Sigmoid colon (tissue), 7 donors: ENCODE measurements at places on chromosomes 13 and 19. TPM values are rescaled to one million over a fixed set of nuclear protein-coding genes. Genes with fewer than 3 reads are reported as not detected.

DNA sequence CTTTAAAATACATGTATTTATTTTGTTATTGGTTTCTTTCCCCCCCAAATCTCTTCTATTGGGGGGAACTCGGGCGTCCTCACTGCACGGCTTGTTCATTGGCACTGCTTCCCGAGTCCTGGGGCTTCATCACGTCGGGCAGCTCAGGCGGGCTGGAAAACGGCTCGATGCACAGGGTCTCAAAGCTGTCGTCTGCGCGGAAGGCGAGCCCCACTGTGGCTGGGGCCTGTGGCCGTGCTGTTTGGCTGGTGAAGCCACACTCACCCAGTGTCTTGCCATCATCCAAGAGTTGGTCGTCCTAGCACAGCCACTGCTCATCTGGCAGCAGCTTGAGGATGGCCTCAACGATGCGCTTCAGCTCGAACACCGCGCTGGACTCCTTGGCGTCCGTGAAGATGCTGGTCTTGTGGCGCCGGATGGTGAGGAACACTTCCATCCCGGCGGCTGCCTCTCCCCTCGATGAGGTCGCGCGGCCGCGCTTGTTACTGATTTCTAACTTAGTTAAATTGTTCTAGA lies 6.0 kb upstream of the ATP8A2 start:
- DNase-seq, result no peak

DNA sequence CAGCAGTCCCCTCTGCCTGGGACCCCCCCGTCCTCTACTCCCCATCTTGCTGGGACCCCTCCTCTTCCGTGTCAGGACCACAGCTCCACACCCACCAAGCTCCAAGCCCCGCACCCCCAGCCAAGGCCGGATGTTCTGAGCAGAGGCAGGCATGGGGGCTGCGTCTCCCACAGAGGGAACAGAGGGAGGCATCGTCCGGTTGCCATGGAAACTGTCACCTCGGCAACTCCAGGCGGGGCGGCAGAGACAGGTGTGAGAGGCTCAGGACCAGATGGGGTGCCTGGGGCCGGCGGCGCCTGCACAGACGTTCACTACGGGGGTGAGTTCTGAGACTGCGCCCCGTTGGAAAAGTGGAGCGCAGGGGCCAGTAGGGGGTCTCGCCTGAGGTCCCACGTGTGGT lies 5.4 kb downstream of the RNU6-9 start:
- DNase-seq, result no peak

- DNase-seq, result no peak
Measured at GRCh38 chr13:78601874-78602560, 1.3 kb downstream of the POU4F1 start.

DNA sequence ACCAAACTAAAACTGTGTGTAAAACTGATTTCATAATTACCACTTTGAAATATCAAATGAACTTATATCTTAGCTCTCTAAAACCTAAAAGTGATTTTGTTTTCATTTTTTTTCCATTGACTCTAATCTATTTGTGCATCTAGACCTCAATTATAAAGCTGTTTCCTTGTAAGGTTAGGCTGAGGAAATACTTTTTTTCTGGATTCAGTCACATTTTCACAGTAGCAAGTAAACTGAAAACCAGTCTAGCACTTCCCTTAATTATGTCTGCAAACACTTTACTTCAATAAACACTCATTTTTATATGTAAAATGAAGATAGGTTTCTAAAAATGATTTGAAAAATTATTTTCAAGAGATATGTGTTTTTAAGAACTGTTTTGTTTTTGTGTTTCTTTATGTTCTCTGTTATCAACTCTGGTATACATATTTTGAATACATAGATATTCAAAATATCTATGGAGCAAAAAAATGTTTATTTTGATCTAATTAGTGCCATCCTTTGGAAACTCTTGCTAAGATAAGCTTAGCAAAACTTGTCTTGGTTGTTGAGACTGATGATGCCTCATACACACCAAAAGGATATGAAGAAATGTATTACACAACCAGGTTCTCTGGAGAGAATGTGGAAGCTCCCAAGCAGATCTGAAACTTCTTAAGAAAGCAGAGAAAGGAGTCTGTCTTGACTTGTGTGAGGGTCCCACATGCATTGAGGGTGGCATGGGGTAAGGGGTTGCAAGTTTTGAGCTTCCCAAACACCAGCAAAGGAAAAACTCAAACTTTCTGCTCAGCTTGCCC lies 1887.4 kb downstream of the PCDH9 start:
- DNase-seq, result no peak

DNA sequence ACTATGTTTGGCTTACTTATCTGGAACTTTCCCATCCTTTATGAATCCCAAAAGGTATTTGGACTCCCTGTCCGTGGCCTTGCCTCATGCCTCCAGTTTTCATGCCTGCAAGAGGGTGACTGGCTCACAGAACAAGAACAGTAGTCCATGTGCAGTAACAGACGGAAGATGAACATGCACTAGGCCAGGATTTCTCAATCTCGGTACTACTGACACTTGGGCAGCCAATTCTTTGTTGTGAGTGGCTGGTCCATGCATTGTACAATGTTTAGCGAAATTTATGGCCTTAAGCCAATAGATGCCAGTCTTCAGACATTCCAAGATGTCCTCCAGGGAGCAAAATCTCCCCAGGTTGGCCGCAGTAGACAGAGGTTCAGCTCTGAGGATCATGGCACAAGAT lies 61.9 kb downstream of the DOCK9 start:
- no peak for DNase-seq

GRCh38 chr13:83765796-83766195 lies 116.5 kb downstream of the SLITRK1 start:
- no peak for DNase-seq

DNA sequence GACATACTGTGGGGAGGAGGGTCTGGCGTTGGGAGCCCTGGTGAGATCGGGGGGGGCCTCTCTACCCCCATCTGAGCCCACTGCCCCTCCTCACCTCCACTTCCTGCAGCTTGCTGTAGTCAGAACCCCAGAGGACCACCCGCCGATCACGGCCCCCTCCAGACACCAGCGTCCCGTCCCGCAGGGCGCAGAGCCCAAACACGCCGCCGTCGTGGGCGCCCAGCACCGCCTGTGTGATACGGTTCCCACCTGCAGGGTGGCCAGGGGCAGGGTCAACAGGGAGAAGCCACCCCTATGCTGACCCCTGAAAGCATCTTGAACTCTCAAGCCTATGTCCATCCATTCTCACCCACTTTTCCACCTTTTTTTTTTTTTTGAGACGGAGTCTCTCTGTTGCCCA lies 17.8 kb downstream of the EML2 start:
- no peak for DNase-seq

- no peak for DNase-seq
Measured at GRCh38 chr13:60627071-60627686, 230.2 kb downstream of the TDRD3 start.

DNA sequence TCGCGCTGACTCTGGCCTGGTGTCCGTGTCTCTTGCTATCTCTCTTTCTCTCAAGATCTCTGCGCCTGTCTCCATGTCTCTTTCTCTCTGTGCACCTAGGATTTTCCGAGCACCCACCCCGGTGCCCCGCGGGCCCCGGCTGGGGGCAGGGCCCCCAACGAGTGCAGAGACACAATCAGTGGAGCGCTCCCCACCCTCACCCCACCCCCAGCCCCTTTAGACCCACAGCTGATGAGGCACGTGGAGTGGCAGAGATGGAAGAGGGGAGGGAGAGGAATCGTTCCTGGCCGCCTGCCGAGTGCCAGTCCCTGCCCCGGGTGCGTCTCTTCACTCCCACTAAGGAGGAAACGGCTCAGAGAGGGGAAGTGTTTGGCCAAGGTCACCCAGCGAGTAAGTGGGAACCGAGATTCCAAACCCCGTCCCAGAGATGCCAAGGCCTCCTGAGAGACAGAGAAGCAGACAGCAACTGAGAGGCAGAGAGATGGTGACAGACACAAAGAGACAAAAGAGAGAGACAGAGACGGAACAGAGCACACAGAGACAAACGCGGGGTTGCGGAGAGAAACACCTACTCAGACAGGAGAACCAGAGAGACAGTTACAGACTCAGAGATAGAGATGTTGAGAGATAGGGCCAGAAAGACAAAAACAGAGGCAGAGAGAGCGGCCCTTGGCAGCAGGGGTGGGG lies 626 bp upstream of the BCL3 start:
- peak; percentile 89 for DNase-seq

DNA sequence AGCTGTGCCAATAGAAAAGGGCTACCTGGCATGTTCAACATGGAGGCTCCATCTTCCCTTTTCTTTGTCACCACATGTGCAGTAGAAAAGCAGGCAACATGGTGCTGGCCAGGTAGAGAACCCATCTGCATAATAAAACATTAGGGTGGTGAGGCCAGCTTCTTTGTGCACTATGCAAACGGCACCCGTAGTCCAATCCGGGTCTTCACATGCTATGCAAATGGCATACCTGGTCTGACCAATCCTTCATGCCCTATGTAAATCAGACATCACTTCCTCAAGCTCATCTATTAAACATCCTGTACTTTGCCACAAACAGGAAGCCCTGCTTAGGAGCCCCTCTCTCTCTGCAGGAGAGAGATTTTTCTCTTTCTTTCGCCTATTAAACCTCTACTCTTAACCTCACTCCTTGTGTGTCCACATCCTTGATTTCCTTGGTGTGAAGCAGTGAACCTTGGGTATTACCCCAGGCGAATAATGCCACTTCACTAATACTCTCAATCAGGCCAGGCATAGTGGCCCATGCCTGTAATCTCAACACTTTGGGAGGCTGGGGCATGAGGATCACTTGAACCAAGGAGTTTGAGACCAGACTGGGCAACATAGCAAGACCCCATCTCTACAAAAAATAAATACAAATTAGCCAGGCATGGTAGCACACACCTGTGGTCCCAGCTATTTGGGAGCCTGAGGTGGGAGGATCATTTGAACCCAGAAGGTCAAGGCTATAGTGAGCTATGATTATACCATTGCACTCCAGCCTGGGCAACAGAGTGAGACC lies 111.3 kb upstream of the MRI1 start:
- DNase-seq, result no peak

GRCh38 chr13:110308656-110309359 lies 1.7 kb downstream of the COL4A2 start:
- DNase-seq, result peak; percentile 70

GRCh38 chr19:47447470-47448359 lies 24.0 kb downstream of the SLC8A2 start:
- no peak for DNase-seq

GRCh38 chr19:46631481-46631880 lies 4.5 kb downstream of the GNG8 start:
- peak; percentile 88 for DNase-seq

- peak; percentile 56 for DNase-seq
Measured at GRCh38 chr19:33486936-33487811, 34.4 kb downstream of the PEPD start.

DNA sequence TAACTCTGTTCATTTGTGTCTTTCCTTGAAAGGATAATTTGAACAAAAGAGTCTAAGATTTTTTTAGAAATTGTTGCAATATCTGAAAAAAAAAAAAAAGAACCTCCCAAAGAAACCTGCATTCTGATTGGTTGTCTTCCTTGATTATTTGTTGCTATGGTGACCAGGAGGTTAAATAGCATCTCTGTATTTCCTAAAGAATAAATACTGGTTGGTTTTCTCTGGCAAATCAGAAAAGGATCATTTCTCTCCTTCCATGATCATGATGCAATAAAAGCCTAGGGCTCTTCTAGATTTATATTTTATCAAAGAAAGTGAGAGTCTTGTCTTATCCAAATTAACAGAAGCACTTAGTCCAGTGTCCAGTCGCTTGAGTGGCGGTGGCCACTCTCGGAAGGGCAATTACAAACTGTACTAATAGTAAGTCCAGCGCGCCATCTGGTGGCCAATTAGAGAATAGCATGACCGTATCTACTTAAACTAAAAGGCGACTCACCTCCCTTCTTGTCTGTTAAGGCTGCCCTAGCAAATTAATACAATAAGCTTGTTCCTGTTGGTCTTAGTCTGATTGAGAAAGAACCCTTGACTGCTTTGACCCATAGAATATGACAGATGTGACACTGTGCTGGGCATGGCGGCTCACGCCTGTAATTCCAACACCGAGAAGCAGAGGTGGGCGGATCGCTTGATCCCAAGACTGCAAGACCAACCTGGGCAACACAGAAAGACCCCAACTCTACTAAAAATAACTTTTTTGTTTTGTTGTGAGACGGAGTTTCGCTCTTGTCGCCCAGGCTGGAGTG lies 47.0 kb upstream of the PNMA8B start:
- peak; percentile 96 for DNase-seq

GRCh38 chr13:94703721-94704314 lies 8.5 kb downstream of the SOX21 start:
- DNase-seq, result no peak

DNA sequence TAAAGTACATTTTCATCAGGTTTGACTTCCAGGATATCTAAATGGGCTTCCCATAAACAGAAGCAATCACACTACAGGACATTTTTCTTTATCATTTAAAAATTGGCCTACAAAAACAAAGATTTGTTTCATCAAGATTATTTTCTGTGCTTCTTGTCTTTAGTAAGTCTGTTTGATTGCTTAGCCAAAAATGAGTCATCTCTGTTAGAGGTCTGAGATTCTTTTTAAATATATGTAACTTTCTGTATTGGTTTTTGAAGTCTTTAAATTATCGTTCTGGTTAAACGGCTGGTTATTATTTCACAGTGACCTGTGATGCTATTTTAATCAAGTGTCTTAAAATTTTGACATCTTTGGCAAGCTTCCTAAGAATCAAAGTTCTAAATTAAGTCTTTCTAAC lies 62.7 kb downstream of the SLITRK1 start:
- DNase-seq, result no peak

GRCh38 chr19:33280351-33280921 lies 21.9 kb downstream of the CEBPA start:
- DNase-seq, result no peak

- no peak for DNase-seq
Measured at GRCh38 chr13:30322428-30322827, 15.1 kb upstream of the KATNAL1 start.

GRCh38 chr19:38615007-38615581 lies 2.7 kb downstream of the MAP4K1 start:
- DNase-seq, result no peak

DNA sequence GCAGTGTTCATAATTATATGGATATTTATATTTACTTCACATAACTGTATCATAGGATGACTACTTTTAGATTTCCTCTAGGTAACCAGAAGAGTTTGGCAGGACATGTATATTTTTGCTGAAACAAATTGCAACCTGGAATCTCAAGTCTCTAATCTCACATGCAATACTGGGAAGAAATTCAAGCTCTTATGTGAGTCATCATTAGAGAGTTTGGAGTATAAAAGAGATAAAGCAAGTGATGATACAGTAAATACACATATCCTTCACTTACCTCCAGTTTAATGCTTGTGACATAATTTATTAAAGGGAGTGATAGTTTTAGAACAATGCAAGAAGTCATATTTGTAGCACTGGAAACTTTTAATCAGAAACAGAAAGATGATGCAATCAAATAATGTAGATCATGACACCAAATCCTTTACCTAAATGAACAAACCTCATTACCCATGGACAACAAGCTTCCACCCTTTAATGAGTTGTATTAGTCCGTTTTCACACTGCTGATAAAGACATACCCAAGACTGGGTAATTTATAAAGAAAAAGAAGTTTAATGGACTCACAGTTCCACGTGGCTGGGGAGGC lies 15.8 kb upstream of the OR7A17 start:
- no peak for DNase-seq

ANKRD24 gene
- total RNA-seq, result 0.83 TPM

GRWD1 gene
- total RNA-seq, result 12.5 TPM

USHBP1 gene
- 1.6 TPM for total RNA-seq

RFPL4A gene
- not detected for total RNA-seq

RFXANK gene
- 34.2 TPM for total RNA-seq

LRRC25 gene
- total RNA-seq, result 8.4 TPM

KLK6 gene
- total RNA-seq, result not detected

GSX1 gene
- total RNA-seq, result not detected

BICRA gene
- total RNA-seq, result 12.0 TPM
